ENCODE measurements at places on chromosomes 2 and 18.
A peak's percentile ranks its signal among the peaks of the same experiment; 100 is the strongest.

- no peak overlapping the region for H3K4me3 ChIP-seq
- no peak for DNase-seq
- no peaks in the 10 kb centered on the region for H3K27me3 ChIP-seq
- peaks cover 2% of the 10 kb centered on the region for H3K36me3 ChIP-seq
- H3K27ac ChIP-seq = no peak overlapping the region
- H3K4me1 ChIP-seq = no peaks in the 10 kb centered on the region
Measured at GRCh38 chr2:8720741-8721140, 38.9 kb downstream of the ID2 start.

DNA sequence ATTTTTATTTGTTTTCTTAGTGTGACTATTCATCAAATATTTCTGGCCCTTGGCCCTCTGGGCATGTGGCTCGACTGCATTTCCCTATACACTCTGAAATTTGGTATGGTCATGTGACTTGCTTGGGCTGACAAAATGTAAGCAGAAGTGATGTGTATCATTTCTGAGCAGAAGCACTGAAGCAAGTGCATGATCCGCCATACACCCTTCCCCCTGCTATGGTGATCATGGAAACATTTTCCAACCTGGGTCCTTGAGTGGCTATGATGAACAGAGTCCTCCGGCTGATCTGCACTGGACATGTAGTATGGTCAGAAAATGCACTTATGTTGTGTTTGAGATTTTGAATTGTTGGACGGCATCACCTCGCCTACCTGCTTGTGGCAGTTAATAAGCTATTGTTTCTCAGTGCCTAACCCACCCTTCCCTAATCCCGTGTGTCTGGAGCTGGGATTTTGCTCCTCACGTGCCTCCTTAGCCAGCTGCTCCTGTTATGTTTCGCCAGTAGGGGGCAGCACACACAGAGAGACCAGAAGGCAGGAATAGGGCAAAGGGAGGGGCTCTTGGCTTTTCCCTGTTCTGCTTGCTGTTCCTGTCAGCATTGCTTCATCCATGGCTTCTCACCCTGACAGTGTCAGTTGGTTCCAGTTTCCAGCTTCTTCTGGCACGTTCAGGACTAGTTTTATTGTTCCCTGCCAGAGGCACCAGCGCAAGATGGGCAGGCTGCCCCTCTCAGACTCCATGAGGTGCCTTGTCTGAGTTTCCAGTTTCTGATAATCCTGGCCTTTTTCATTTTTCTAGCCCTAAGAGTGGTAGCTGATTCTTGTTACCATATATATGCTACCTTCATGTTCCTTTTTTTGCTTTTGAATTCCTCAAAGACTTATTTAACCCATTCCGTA lies 207.4 kb downstream of the ARL6IP6 start:
- H3K4me3 ChIP-seq = no peak overlapping the region
- H3K27me3 ChIP-seq = peaks cover 18% of the 10 kb centered on the region
- no peaks in the 10 kb centered on the region for H3K36me3 ChIP-seq
- DNase-seq = peak; percentile 78
- no peaks in the 10 kb centered on the region for H3K4me1 ChIP-seq

GRCh38 chr2:26807788-26808460 lies 22.1 kb downstream of the CENPA start:
- no peak overlapping the region for H3K4me3 ChIP-seq
- peaks cover 24% of the 10 kb centered on the region for H3K4me1 ChIP-seq
- H3K27ac ChIP-seq = no peak overlapping the region
- no peaks in the 10 kb centered on the region for H3K36me3 ChIP-seq
- H3K27me3 ChIP-seq = no peaks in the 10 kb centered on the region

GRCh38 chr2:206562375-206562774 lies 79.9 kb upstream of the FAM237A start:
- H3K4me3 ChIP-seq = no peak overlapping the region
- H3K27ac ChIP-seq = peak overlapping the region; percentile 71
- H3K27me3 ChIP-seq = no peaks in the 10 kb centered on the region
- H3K36me3 ChIP-seq = peaks cover 2% of the 10 kb centered on the region
- H3K4me1 ChIP-seq = peaks cover 4% of the 10 kb centered on the region

DNA sequence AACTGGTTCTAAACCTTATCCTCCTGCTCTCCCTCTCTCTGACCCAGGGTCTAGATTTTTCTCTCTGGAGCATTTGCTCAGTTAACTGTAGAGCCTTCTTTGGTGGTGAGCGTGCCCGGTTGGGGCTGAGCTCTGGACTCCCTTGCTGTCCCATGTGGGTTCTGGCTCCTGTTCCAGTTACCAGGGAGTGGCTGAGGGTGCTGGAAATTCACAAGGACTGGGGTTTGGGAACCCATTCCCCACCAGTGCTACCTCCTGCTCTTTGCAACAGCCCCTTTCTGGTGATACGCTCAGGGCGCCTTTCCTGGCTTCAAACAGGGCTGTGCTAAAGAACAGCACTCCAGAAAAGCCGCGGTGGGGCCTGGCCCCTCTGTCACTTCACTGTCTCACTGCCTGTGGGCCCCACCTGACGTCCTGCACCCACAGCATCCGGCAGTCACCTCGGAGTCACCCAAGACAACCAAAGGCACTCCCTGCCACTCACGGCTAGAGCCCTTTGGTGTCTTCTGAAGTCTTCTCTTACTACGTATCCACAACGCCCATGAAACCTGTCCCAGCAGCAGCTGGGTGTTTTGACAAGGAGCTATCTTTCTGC lies 41.3 kb downstream of the CAPN13 start:
- H3K36me3 ChIP-seq = no peaks in the 10 kb centered on the region

DNA sequence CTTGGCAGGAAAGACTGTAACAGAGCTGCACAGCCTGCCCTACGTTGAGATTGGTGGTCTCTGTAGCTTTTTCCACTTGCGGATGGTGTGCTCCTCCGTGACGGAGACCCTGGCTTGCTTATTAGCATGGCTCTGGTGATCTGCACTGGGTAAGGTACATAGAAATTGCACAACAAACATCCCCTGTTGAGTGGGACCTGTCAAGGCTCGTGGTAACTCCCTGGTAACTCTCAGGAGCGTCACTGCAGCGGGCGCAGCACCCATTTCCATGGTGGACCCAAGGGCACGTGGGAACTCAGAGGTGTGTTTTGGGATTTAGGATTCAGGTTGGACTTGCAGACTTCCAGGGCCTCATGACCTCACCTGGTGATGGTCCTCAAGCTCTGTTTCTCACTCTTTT lies 1.1 kb downstream of the TRAF3IP1 start:
- H3K36me3 ChIP-seq = peaks cover 2% of the 10 kb centered on the region
- H3K27me3 ChIP-seq = peaks cover 5% of the 10 kb centered on the region
- DNase-seq = no peak
- H3K27ac ChIP-seq = no peak overlapping the region
- peak overlapping the region; percentile 89 for H3K4me3 ChIP-seq
- H3K4me1 ChIP-seq = peaks cover 15% of the 10 kb centered on the region

- peaks cover 77% of the 10 kb centered on the region for H3K27me3 ChIP-seq
- no peaks in the 10 kb centered on the region for H3K36me3 ChIP-seq
- no peak for DNase-seq
Measured at GRCh38 chr18:74459889-74460288, 2.8 kb upstream of the DIPK1C start.

- H3K27ac ChIP-seq = no peak overlapping the region
- H3K4me1 ChIP-seq = peaks cover 14% of the 10 kb centered on the region
- no peak overlapping the region for H3K4me3 ChIP-seq
- H3K27me3 ChIP-seq = no peaks in the 10 kb centered on the region
- DNase-seq = no peak
Measured at GRCh38 chr18:7520200-7520785, 46.8 kb upstream of the PTPRM start.

DNA sequence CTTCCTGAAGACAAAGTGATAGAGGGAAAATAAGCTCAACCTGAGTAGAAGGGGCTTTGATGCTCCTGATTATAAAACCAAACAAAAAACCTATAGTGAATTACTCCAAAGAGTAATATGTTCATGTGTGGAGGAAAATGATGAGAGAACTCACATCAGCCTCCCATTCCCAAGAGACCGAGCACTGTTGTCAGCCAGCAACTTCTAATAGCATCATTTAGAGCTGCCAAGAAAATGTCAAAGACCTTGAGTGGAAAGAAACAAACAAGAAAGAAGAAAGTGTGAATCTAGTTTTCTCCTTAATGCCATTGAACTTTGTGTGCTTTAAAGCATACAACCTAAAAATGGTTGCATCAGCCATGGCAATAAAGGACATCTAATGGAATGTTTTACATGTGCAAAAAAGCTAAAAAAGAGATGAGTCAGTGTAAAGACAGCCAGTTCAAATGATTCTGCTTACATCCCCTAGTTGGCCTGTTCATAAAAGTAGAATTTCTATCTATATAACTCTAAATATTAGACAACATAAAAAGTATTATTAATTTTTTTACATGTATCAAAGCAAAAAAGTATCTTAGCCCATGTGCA lies 1066.2 kb downstream of the TDRD15 start:
- H3K27me3 ChIP-seq = no peaks in the 10 kb centered on the region
- no peaks in the 10 kb centered on the region for H3K36me3 ChIP-seq
- H3K27ac ChIP-seq = no peak overlapping the region
- H3K4me3 ChIP-seq = no peak overlapping the region
- DNase-seq = no peak
- H3K4me1 ChIP-seq = no peaks in the 10 kb centered on the region

GRCh38 chr18:69538849-69539248 lies 138.2 kb downstream of the DOK6 start:
- H3K4me3 ChIP-seq = no peak overlapping the region
- no peaks in the 10 kb centered on the region for H3K27me3 ChIP-seq
- H3K36me3 ChIP-seq = no peaks in the 10 kb centered on the region
- H3K4me1 ChIP-seq = no peaks in the 10 kb centered on the region

- H3K4me3 ChIP-seq = peak within 1 kb of the TSS; percentile 90
- H3K36me3 ChIP-seq = no peaks in the 10 kb centered on the region
- no peaks in the 10 kb centered on the region for H3K27me3 ChIP-seq
- peaks cover 40% of the 10 kb centered on the region for H3K4me1 ChIP-seq
- peak; percentile 58 for DNase-seq
- H3K27ac ChIP-seq = peak within 1 kb of the TSS; percentile 98
Measured at GRCh38 chr18:12657684-12658425, at the start of gene SPIRE1. TSS of gene SPIRE1 (minus strand) at chr18:12658107. CDS start at chr18:12657866, 241 bp downstream.

DNA sequence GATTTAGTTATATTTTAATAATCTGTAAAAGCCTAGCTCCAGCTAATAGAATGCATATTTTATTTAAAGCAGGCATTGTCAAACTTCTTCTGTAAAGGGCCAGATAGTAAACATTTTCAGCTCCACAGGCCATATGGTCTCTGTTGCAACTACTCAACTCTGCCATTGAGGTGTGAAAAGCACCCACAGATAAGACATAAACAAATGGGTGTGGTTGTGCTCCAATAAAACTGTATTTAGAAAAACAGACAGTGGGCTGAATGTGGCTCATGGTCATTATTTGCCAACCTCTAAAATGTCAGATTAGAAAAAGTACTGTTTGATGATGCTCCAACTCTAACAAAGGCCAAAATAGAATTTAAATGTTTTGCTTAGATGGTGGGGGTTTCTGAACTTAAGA lies 519.9 kb downstream of the RNF144A start:
- no peak overlapping the region for H3K27ac ChIP-seq
- no peak for DNase-seq
- peaks cover 8% of the 10 kb centered on the region for H3K4me1 ChIP-seq

DNA sequence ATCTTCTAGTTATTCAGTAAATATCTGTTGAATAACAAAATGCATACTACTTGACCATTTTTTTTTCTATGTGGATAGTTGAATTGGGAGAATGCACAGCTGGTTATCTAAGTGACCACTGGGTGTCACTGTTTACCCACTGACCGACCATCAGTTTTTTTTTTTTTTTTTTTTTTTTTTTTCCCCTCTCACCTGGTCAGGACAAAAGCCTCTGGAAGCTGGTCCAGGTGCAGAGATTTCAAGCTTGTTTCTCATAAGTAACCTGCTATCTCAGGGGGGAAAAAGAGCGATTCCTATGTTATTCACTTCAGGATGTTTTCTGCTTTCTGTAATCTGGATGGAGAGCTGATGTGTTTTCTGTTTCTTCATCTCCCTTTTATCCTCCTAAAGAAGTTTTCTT lies 256.0 kb downstream of the DCDC2C start:
- H3K4me1 ChIP-seq = peaks cover 21% of the 10 kb centered on the region
- no peaks in the 10 kb centered on the region for H3K27me3 ChIP-seq
- no peak for DNase-seq
- H3K4me3 ChIP-seq = no peak overlapping the region
- H3K27ac ChIP-seq = no peak overlapping the region

- no peak overlapping the region for H3K4me3 ChIP-seq
- no peak for DNase-seq
- H3K4me1 ChIP-seq = no peaks in the 10 kb centered on the region
- peaks cover 3% of the 10 kb centered on the region for H3K27me3 ChIP-seq
- H3K36me3 ChIP-seq = no peaks in the 10 kb centered on the region
Measured at GRCh38 chr2:198325359-198325758, 521.0 kb downstream of the PLCL1 start.

GRCh38 chr2:64686283-64686956 lies 32.7 kb upstream of the SERTAD2 start:
- no peaks in the 10 kb centered on the region for H3K36me3 ChIP-seq
- DNase-seq = no peak
- peaks cover 8% of the 10 kb centered on the region for H3K4me1 ChIP-seq
- H3K27ac ChIP-seq = peak overlapping the region; percentile 76
- no peaks in the 10 kb centered on the region for H3K27me3 ChIP-seq

- no peaks in the 10 kb centered on the region for H3K36me3 ChIP-seq
- peaks cover 15% of the 10 kb centered on the region for H3K4me1 ChIP-seq
- no peaks in the 10 kb centered on the region for H3K27me3 ChIP-seq
- DNase-seq = no peak
- no peak overlapping the region for H3K4me3 ChIP-seq
- H3K27ac ChIP-seq = peak overlapping the region; percentile 36
Measured at GRCh38 chr2:126719191-126719832, 63.4 kb downstream of the GYPC start.

- H3K27me3 ChIP-seq = no peaks in the 10 kb centered on the region
- H3K4me1 ChIP-seq = peaks cover 19% of the 10 kb centered on the region
- H3K4me3 ChIP-seq = no peak overlapping the region
- no peak for DNase-seq
Measured at GRCh38 chr18:36348971-36349417, 51.5 kb downstream of the FHOD3 start.

- DNase-seq = no peak
- no peaks in the 10 kb centered on the region for H3K36me3 ChIP-seq
- peaks cover 1% of the 10 kb centered on the region for H3K4me1 ChIP-seq
- peaks cover 13% of the 10 kb centered on the region for H3K27me3 ChIP-seq
Measured at GRCh38 chr2:136389809-136390208, 271.9 kb upstream of the CXCR4 start.

DNA sequence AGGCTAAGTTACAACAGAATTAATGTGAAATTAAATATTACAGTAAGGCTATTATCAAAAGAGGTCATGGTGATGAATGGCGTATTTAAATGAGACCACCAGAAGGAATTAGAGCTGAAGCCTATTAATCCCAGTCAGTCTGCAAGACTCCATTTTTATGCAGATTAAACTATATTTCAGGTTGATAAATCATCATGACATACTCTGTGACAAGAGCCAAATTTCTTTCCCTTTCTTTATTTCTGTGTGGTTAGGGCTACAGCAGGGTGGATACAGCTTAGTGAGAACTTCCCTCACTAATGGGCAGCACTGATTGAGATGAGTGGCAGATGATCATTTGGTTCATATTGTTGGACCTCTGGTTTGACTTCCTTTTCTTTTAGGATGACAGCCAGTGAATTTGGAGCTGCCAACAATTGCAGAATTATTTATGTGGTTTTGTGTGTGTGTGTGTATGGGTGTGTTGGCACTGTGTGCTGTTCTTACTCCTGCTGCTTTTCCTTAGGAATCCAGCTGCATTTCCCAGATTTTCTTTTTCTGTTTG lies 481.3 kb downstream of the PIK3C3 start:
- H3K27ac ChIP-seq = peak overlapping the region; percentile 22
- H3K27me3 ChIP-seq = no peaks in the 10 kb centered on the region
- no peaks in the 10 kb centered on the region for H3K36me3 ChIP-seq
- no peak for DNase-seq
- H3K4me3 ChIP-seq = no peak overlapping the region

All from neural crest cell (in vitro differentiated cells).